Right kidney (tissue), 9 donors: ENCODE measurements at places on chromosomes 11 and 22.

GRCh38 chr11:117034901-117035300, 63.3 kb downstream of the SIK3 start:
- DNase-seq = no peak

DNA sequence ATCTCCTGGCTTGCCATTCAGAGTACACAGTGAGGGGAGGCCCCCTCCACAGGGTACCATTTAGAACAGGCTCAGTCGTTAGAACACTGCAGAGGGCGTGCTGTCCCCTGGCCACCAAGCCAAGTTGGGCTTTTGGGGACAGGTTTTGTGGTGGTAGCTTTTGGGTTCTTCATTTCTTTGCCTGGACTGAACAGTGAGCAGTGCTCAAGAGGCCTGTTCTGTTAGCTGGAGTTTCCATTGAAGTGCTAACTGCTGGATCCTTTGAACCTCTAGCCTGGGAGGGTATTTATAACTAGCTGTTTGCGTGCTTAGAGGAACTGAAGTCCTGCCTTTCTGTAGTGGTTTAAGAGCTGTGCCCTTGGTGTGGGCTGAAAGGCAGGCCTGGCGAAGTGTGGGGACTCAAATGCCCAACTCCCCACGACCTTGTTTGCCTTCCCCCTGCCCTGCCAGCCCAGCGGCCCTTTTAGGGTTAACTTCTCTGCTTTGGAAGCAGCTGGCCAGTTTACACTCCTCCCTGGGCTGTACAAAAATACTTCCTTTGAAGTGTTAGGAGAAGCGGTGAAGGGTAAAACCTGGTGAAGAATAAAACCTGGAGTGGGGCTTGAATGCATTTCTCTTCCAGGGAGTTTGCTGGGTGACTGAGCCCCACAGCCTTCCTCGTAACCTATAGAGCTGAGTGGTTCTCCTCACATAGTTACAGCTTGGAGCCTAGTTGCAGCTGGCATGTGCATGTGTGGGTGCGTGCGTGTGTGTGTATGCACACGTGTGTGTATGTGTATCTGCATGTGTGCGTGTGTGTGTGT, 34.6 kb downstream of the ZNRF3 start:
- DNase-seq = peak; percentile 80

- DNase-seq = peak; percentile 57
Measured at GRCh38 chr11:131674051-131674755, 303.8 kb downstream of the NTM start.

- DNase-seq = no peak
Measured at GRCh38 chr11:1820463-1821325, 14.1 kb upstream of the SYT8 start.

GRCh38 chr11:118610225-118610772, 2.9 kb downstream of the PHLDB1 start:
- peak; percentile 79 for DNase-seq

DNA sequence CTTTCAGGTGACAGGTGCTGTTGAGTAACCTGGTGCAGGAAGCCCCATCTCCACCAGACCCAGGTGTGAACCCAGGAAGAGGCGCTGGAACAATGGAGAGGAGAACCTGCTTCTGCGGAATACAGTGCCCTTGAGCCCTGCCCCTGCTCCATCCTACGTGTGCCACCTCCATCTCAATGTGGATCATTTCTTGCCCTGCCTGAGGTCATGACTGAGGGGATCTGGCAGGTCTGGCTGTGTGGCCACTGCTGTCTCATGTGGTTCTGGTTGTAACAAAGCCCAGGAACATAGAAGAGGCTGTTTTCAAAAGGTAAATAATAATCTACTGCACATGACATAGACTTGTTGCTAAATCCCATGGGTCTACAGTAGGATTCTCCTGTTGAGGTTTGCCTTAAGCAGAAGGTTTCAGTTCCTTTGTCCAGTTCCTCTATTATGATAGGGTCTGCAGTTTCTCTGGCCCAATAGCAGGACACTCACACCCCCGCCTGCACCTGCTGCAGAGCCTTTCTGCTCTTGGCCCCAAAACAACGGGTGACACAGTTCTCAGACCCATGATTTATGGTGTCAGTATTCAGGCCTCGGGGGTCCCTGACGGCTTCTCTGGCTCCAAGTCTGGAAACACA, 113.5 kb upstream of the IGLL5 start:
- DNase-seq = no peak

GRCh38 chr11:33402066-33402465, 144.9 kb downstream of the HIPK3 start:
- no peak for DNase-seq

GRCh38 chr11:34960277-34960676, 43.9 kb downstream of the PDHX start:
- DNase-seq = no peak

- no peak for DNase-seq
Measured at GRCh38 chr22:24025475-24025874, 14.4 kb downstream of the CABIN1 start.

- DNase-seq = peak; percentile 71
Measured at GRCh38 chr11:13277768-13278608, at the start of gene BMAL1. TSS of gene BMAL1 (plus strand) at chr11:13277790. CDS start at chr11:13354309, 76,519 bp downstream.

GRCh38 chr11:128152796-128153696, 434.3 kb downstream of the ETS1 start:
- no peak for DNase-seq

DNA sequence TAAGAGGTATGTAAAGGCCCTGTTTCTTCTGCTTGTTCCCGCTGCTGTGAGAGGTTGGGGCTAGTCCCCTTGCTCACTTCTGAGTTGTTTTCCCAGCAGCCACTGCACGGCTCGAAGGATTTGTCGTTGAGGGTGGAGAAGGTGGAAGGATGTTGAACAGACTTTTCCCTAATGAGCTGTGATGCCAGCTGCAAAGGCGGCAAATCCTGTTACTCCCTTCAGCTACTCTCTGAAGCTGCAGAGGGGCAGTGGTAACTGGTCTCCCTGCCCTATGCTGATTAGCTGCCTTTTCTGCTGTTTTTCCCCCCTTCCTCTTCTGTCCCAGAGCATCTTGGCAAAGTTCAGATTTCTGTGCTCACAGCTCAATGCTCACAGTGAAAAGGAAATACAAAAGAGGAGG, 90.4 kb upstream of the SLC25A18 start:
- DNase-seq = no peak

DNA sequence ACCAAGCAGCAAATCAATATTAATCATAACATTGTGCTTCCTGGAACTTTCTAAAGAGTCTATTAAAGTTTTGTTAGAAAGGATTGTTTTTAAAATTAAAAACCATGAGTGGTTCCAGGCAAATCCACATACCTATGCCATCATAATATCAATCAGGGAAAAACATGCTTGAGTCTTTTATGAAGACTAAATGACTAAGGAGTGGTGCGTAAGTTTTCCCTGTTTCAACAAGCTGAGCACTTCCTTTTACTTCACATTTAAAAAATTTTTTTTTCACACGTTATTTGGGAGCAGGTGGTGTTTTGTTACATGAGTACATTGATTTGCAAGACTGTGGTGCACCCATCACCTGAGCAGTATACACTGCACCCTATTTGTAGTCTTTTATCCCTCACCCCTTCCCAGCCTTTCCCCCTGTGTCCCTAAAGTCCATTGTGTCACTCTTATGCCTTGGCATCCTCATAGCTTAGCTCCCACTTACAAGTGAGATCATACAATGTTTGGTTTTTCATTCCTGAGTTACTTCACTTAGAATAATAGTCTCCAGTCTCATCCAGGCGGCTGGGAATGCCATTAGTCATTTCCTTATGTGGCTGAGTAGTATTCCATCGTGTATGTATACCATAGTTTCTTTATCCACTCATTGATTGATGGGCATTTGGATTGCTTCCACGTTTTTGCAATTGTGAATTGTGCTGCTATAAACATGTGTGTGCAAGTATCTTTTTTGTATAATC, 1190.3 kb upstream of the RAG2 start:
- no peak for DNase-seq

GRCh38 chr22:30890686-30891442, 77.7 kb downstream of the MORC2 start:
- DNase-seq = no peak

DNA sequence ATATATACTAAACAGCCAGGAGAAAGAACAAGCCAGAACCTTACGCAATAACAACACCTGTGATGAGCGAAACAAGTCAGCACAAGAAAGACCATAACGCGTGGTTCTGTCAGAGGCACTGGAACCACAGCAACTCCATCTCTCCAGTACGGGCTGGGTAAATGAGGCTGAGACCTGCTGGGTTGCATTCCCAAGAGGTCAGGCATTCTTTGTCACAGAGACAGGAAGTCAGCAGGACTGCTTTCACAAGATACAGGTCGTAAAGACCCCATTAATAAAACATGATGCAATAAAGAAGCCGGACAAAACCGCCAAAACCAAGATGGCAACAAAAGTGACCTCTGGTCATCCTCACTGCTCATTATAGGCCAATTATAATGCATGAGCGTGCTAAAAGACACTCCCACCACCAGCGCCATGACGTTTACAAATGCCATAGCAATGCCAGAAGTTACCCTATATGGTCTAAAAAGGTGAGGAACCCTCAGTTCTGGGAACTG, 21.7 kb downstream of the TPST2 start:
- DNase-seq = peak; percentile 41

DNA sequence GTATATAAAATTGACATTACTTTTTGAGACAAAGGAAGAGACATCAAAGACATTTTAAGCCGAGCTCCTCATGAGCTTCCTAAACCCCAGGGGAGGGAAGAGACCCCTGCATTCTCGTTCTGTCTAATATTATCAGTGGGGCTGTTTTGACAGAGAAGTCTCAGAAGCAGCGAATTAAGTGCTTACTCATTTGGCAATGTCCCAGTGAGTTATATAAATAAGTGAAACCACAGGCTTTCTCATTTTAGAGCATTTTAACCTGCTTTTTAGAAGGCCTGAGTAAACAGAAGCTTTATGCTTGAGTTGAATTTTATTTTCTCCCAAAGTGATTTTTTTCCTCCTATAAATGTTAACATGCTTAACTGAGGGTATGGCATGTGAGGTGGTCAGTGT, 23.2 kb upstream of the C1QTNF4 start:
- no peak for DNase-seq

DNA sequence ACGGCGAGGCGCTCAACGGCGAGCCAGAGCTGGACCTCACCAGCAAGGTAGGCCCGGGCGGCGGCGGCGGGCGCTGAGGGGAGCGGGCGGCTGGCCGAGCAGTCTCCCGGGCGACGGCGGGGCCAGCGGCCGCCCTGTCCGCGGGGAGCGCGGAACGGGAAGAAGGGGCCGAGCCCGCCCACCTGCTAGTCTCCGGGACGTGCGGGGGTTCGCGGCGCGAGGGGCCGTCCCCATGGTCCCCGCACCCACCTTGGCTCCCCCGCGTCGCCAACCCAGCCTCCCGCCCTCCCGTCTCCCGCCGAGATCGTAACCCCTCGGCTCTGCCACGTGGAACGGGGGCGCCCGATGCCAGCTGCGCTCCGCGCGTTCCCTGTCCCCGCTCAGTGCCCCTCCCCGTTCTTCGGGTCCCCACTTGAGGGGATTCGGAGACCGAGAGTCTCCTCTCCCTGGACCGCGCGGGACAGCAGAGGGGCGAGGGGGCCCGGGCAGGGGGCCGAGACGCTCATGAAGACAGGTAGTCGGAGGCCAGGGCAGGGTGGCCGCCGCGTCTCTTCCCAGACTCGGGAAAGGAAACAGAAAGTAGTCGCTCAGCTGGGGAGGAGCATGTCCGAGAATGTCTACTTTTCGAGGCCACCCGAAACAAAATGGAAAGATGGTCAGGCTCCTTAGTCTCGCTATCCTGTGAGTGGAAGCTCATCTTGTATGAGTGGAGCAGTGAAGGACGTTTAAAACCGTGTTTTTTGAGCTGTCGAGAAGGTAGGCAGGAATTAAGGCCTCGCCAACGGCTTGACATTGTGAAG, 557 bp downstream of the GTPBP1 start:
- peak; percentile 96 for DNase-seq

- DNase-seq = no peak
Measured at GRCh38 chr11:5736396-5736795, at the start of gene OR56B1. TSS of gene OR56B1 (plus strand) at chr11:5736448. CDS start at chr11:5736517, 69 bp downstream.

GRCh38 chr11:67059671-67060070, 3.0 kb downstream of the RHOD start:
- no peak for DNase-seq

DNA sequence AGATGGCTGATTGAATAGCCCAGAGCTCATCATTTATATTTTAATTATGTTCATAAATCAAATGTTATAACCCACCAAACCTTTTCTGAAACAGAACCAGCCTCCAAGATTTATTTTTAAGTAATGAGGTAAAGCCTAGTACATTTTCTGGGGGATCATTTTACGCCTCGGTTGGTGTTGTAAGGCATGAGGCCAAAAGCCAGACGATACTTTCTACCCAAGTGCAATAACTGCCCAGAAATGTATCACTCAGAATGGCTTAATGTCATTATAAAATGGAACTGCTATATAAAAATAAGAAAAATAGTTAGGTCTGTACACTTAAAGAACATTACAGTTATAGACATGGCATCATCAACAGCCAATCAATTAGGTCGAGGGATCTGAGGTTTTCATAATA, 283.3 kb downstream of the CADM1 start:
- DNase-seq = no peak

DNA sequence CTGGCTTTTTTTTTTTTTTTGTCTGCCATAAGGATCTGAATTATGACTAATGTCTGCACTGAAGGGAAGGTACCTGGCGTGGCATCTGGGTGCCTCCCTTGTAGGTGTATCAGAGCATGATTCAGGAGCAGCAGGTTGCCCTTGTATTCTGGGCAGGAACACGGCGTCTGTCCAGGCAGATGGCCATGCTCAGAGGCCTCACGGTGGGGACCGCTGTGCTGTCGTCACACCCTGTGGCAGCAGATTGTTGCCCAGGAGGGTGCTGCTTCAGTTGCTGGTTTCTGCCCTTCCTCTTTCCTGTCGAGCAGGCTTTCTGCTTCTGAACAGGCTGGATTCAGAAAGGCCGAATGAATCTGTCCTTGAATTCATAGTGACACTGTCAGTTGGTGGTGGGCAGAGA, 11.0 kb downstream of the ZNRF3 start:
- no peak for DNase-seq

DNA sequence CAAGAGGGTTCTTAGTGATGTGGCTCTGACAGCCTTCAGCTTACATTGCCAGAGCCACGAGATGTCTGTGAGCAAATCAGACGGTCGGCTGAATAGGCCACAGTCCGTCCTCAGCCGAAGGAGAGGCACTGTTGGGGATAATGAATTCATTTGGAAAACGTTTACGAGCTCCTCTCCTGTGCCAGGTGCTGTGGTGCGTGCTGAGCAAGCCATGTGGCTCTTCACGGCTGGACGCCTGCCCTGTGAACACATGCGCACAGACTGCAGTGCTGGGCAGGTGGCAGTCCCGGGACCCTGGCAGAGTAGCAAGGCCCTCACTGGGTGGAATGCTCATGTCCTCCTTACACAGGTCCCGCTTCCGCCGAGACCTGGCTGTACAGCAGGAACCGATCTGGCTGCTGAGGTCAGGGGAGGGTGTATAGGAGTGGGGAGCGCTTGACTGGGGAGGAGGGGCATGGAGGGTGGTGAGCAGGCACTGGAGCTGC, 6.8 kb downstream of the TBC1D22A start:
- DNase-seq = peak; percentile 54

GRCh38 chr22:31896472-31896871, 47.9 kb upstream of the YWHAH start:
- DNase-seq = no peak

DNA sequence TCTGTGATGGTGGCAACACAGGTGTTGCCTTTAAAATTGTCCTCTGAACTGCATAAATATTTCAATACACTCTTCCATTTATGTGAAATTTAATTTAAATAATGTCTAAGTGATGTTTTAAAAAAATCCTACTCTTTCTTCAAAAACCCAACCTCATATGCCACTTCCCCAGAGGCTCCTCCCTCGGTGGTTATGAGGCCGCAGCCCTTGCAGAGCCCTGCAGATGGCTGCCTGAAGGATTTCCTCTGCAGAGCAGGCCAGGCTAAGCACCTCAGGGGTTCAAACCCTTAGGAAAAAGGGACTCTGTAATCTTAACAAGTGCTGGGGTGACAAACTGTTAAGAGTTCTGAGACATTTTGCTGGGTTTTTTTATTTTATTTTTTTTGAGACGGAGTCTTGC, 25.2 kb downstream of the MORC2 start:
- no peak for DNase-seq
